Progenitor cell of endocrine pancreas (in vitro differentiated cells): ENCODE measurements at places on chromosomes 12 and 14.
A peak's percentile ranks its signal among the peaks of the same experiment; 100 is the strongest.

- DNase-seq, result no peak
These were observed 32.2 kb downstream of the SLC25A21 start for GRCh38 chr14:37140176-37140575.

GRCh38 chr14:21069388-21070082 lies 569 bp upstream of the ARHGEF40 start:
- DNase-seq, result no peak

DNA sequence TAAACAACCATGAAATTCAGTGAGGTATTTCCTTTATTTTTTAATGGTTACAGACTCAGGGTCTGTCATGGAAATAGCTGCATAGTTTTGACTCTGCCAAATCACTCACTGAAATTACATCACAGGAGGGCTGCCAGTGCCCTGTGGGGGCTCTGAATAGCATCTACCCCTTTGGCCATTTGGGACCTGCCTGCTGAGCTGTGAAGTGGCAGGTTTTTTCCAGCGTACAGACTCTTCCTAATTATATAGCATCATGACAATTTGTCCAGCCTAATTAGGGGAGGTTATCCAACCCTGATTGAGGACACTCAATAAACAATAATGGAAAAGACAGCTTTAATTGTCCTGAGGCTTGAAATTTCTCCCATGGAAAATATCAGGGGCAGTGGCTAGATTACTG lies 1.8 kb upstream of the COCH start:
- no peak for DNase-seq

DNA sequence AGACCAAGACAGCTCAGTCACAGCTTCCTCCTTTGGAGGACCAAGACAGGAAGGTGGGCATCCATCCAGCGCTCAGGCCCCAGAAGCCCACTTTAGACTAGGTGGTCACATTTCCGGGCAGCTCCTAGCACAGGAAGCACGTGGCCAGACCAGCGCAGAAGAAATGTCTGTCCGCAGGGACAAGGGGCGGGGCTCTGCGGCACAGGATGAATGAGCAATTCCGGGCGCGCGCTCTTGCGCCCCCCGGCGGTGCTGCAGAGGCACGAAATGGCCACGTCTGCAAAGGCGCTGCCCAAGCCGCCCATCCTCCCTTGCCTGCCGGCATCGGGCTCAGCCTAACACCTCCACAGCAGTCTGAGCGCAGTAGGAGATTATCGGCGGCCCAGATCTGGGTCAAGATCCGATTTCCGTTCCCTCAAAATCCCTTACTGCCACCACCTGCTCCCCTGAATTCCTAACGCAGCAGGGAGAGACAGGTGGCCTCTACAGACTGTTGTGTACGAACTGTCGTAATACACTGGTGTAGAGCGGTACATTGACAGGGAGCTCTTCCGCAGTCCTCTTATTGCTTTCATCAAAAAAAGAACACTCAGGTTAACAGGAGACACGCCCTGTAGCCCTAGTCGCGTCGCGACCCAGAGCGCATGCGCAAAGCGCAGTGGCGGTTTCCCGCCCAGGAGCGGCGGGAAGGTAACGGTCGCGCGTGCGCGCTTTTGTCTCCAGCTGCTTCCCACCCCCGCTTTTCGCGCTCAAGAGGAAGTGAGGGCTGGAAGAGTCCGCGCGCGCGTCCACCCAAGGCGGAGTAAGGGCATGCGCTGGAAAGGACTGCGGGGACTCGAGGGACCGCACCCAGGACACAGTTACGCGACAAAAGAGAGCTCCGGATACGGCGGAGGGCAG lies 794 bp downstream of the TUBA1B start:
- peak; percentile 80 for DNase-seq

GRCh38 chr12:48788854-48789775 lies at the start of gene ADCY6:
TSS of gene ADCY6 (minus strand) at chr12:48789089. CDS start at chr12:48783434, 5,655 bp downstream.
- DNase-seq, result peak; percentile 81

GRCh38 chr14:58750321-58751269 lies 112.8 kb downstream of the DACT1 start:
- DNase-seq, result no peak

GRCh38 chr14:52175982-52176502 lies 91.5 kb upstream of the PTGDR start:
- no peak for DNase-seq

DNA sequence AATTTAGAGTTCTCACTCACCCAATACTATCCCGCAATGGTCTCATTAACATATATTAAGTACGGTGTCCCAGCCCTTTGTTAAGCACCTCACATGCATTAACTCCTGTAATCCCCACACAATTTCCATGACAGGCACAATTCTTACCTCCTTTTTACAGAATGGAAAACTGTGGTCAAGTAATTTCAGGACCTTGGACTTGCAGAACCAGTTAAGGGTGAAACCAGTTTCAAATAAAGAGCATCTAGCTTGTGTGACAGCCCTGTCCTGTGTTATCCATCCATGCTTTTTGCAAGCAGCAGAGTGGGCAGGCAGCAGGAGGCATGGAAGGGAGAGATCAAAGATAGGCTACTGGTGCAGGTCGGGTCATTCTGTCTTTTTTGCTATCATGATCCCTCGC lies 470.8 kb downstream of the NELL2 start:
- DNase-seq, result no peak

DNA sequence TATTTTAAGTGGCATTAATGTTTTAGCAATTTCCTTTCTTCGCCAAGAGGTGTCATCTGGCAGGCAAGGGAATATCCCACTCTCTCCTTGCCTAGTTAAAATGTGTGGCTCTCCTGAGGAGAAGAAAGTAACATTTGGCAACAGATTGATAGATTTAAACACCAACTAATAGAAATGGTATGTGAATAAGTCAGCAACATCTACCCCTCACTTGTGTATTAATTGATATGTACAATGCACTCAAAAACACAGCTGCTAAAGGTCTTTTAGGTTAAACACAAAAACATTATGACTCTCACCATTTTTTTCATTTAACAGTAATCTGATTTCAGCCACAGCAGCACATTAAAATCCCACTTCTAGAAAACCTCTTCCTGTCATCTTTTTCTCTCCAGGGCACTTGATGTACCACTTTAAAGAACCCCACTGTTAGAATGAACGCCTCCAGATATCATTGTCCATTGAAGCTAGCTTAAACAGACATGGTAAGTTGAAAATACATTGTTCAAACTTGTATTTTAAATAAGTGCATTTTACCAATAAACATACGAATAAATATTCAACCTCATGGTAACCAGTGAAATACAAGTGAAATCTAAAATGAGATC lies 151.7 kb downstream of the RPAP3 start:
- no peak for DNase-seq

GRCh38 chr12:82436354-82436753 lies 78.0 kb downstream of the METTL25 start:
- no peak for DNase-seq

DNA sequence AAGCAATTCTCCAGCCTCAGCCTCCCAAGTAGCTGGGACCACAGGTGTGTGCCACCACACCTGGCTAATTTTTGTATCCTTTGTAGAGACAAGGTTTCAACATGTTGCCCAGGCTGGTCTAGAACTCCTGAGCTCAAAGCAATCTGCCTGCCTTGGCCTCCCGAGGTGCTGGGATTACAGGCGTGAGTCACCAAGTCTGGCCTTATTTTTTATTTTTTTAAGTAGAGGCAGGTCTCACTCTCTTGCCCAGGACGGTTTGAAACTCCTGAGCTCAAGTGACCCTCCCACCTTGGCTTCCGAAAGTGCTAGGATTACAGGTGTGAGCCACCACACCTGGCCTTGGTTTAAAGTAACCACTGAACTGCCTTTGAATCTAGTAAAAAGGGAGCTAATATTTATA lies 56.8 kb downstream of the SPPL3 start:
- no peak for DNase-seq

- no peak for DNase-seq
These were observed 76.0 kb upstream of the TMCC3 start for GRCh38 chr12:94726236-94726835.

DNA sequence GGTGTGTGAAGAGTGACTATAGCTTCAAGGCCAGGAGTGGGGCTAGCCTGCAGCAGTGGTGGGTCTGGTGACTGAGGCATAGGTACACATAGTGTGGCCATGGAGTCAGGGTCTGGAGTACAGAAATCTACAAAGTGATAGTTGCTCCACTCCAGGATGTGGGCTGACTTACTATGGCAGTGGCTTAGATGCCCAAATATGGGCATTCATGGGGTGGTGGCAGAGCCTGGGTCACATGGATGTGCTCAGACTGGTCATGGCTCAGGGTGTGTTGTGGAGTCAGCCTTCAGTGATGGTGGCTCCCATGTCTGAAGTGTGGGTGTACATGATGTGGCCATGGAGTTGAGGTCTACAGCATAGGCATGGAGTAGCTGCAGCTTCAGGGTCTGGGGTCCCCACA lies 27.3 kb downstream of the CLEC6A start:
- no peak for DNase-seq

GRCh38 chr12:92444763-92445162 lies 258.0 kb upstream of the PLEKHG7 start:
- no peak for DNase-seq

- no peak for DNase-seq
These were observed 4.8 kb downstream of the ASCL4 start for GRCh38 chr12:107779077-107779831.

- DNase-seq, result no peak
These were observed 8.7 kb upstream of the DDX47 start for GRCh38 chr12:12804432-12804886.

DNA sequence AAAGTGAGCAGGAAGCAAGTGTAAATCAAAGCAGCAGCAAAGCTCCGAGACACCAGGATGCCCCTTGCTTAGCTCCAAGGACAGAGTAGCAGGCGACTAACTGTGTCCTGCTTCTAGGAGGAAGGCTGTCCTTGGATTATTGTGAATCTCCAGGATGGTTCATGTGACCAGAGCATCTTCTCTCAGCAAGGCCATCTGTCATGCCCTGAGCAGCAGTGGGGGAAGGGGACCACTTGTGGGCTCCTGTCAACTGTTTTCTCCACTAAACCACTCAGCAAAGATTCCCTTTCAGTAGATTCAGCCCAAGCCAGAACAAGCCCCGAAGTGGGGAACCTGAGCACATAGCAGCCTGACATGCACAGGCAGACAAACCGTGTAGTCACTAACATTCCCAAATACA lies 19.4 kb downstream of the MAP3K9 start:
- DNase-seq, result no peak

DNA sequence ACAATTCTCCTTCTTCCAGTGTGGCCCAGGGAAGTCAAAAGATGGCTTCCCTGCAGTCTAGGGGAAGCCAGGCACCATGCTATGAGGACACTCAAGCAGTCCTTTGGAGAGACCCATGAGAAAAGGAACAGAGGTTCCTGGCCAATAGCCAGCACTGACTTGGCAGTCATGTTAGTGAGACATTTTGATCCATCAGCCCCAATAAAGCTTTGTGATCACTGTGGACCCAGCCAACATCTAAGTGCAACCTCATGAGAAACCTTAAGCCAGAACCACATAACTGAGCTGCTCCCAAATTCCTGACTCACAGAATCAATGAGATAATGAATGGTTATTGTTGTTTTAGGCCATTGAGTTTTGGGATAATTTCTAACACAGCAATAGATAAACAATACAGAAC lies 51.0 kb upstream of the NAP1L1 start:
- DNase-seq, result no peak

DNA sequence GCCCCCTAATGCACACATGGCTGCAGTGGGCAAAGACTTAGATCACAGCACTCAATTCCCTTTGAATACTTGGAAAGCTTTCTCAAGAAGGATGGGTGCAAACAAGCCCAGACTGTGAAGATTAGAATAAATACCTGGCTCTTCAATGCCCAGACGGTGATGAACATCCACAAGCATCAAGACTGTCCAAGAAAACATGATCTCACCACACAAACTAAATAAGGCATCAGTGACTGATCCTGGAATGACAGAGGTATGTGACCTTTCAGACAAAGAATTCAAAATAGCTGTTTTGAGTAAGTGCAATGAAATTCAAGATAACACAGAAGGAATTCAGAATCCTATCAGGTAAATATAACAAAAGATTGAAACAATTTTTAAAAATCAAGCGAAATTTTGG lies 43.8 kb upstream of the ZDHHC17 start:
- DNase-seq, result no peak

GRCh38 chr14:105927096-105928060 lies 401.0 kb downstream of the TMEM121 start:
- DNase-seq, result no peak

DNA sequence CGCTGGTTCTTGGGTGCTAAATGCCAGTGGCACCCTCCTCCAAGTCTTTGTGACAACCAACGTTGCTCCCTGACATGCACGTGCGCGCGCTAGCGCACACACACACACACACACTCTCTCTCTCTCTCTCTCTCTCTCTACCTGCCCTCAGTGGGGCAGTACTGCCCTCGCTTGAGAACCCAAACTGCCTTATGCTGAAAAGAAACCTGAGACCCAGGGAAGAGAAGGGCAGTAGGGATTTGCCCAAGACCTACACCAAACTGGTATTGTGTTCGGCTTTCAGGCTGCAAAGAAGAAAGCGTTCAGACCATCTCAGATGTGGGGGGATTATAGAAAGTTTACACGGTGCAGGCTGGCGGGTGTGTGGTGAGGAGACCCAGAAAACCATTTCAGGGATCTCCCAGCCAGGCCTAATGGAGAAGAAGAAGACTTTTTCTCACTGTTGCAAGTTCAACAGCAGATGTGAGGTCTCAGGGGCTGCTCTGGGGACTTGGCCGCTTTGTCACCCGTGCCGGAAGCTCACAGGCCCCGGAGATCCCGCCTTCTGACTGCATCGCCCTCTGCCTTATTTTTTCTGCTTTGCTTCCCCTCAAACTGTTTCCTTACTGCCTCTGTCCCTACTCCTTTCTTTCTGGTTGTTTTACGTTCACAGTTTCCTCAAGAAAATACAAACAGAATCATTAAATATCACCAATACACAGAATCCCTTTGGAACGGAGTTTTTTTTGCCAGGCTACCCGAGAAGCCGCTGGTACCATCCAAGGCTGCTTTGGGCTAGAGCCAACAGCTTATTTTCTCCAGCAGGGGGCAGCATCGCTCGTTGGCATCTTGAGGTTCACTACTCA lies 82.4 kb downstream of the PPM1A start:
- DNase-seq, result peak; percentile 80

GRCh38 chr14:23056145-23056955 lies 970 bp downstream of the CDH24 start:
- DNase-seq, result peak; percentile 69

DNA sequence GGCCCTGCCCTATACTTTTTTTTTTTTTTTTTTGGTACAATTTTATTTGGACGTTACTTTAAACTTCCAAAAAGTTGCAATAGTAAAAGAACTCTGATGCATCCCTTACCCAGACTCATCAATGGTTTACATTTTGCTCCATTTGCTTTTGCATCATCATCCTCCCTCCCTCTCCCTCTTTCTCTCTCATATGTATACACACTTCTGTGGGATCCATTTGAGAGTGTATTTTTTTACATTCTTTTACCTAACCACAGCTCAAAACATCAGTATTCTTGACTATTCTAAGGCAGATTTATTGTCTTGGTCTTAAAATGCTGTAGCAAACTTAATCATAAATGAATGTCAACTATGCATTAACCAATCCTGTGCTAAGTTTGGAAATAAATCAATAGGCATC lies 111.6 kb downstream of the PRICKLE1 start:
- no peak for DNase-seq

DNA sequence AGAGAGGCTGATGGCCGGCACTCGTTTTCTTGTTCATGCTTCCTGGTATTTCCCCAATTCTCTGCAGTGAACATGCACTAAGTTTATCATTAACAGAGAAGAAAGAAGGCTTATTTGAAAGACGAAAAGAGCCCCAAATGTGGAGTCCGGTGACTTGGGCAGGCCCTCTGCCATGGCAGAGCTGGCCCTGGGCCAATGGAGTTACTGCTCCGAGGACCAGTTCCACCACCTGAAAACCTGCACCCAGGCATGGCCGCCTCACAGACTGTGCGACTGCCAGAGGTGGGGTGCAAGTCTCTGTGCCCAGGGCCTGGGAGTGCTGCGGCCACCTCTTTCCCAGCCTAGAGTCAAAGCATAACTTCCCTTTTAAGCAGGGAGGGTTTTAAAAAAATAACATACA lies 24.9 kb downstream of the DEGS2 start:
- no peak for DNase-seq
